ENCODE measurements at places on chromosomes 11 and 22. TPM values are rescaled to one million over a fixed set of nuclear protein-coding genes. Genes with fewer than 3 reads are reported as not detected.

HIRA gene
- total RNA-seq, result 18.2 TPM

NXPE1 gene
- not detected for total RNA-seq

RAB6A gene
- 97.8 TPM for total RNA-seq

OR8D4 gene
- total RNA-seq, result not detected

JHY gene
- total RNA-seq, result 2.6 TPM
